GM23338 (cell line): ENCODE measurements at places on chromosomes 7 and 10. TPM values are rescaled to one million over a fixed set of nuclear protein-coding genes. Genes with fewer than 3 reads are reported as not detected.

DNA sequence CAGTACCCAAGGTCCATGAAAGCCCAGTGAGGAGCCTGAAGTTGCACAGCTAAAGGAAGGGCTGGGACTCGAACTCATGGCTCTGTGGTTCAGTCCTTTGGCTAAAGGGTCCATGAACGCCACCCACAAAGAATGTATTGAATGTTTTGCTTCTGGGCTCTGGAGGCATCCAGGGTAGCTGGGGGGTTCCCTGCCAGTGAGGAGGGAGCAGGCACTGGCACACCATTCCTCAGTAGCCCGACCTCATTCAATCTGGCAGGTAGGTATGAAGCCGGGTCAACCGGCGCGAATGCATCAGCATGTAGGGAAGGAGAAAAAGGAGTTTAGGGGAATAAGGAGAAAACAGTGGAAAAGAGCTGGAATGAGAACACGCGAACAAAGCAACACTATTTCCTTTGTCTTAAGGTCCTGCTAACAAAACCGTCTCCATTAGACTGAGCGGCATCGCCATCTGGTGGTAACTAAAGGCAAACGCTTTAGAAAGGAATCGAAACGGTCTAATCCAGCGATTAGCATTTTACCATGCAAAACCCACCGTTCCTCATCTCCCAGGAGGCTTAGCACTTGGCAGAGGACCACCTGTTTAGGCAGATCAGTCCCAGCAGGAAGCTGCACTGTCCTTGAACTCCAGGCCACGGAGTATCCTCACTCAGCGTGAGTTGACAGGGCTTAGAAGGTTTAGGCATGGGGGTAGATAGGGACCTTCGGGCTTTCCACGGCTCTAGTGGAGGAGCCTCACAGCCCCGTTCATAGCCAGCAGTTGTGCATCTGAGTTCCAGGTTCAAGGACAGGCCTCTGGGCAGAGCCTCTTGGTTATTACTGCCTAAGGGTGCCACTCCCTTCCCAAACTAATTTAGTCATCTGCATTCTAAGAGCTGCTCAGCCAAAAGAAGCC, 122.8 kb downstream of the UBE2H start:
- H3K36me3 ChIP-seq = no peaks in the 10 kb centered on the region
- peak; percentile 97 for DNase-seq
- peaks cover 43% of the 10 kb centered on the region for H3K4me1 ChIP-seq
- no peak overlapping the region for H3K4me3 ChIP-seq
- H3K27ac ChIP-seq = no peak overlapping the region; the same call in 1 of the 2 replicates

- H3K27ac ChIP-seq = no peak overlapping the region
- H3K4me3 ChIP-seq = no peak overlapping the region
Observed at GRCh38 chr7:48337012-48337621, 165.9 kb downstream of the ABCA13 start.

- no peak overlapping the region for H3K4me3 ChIP-seq
- H3K27ac ChIP-seq = no peak overlapping the region
- no peaks in the 10 kb centered on the region for H3K4me1 ChIP-seq
Observed at GRCh38 chr10:48885376-48885775, 54.3 kb downstream of the LRRC18 start.

DNA sequence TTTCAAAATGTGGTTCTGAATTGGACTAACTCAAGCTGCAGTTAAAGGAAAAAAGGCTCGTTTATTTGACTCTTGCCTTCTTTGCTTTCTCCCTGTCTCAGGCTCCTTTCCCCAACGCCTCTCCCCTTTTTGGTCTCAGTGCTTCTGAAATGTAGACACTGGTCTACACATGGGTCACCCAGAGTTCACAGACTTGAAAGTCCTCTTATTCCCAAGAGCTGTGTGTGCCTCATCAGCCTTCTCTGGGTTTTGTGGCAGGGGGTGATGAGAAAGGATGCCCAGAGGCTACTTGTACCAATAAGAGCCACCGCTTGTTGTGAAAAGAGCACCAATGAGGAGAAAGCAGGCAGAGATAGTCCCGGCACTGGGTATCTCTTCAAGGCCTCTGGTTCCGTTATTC, 125.7 kb downstream of the BICC1 start:
- no peak overlapping the region for H3K27ac ChIP-seq
- no peak overlapping the region for H3K4me3 ChIP-seq
- DNase-seq = no peak

DNA sequence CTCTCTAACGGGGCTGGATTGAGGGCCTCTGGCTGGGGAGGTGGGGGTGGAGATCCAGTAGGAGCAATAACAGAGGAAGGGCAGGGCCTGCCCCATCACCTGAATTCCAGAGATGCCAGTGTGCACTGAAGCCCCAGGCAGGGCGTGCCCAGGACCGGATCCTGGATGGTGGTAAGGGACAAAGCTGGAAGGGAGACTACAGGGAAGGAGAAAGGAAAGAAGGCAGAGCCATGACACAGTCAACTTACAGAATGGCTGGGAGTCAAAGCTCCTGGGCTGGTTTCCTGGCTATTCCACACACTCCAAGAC, 666 bp downstream of the TMEM139 start:
- H3K36me3 ChIP-seq = no peaks in the 10 kb centered on the region
- H3K27me3 ChIP-seq = peaks cover 24% of the 10 kb centered on the region
- H3K4me3 ChIP-seq = peak overlapping the region; percentile 52
- H3K27ac ChIP-seq = no peak overlapping the region
- peaks cover 42% of the 10 kb centered on the region for H3K4me1 ChIP-seq

DNA sequence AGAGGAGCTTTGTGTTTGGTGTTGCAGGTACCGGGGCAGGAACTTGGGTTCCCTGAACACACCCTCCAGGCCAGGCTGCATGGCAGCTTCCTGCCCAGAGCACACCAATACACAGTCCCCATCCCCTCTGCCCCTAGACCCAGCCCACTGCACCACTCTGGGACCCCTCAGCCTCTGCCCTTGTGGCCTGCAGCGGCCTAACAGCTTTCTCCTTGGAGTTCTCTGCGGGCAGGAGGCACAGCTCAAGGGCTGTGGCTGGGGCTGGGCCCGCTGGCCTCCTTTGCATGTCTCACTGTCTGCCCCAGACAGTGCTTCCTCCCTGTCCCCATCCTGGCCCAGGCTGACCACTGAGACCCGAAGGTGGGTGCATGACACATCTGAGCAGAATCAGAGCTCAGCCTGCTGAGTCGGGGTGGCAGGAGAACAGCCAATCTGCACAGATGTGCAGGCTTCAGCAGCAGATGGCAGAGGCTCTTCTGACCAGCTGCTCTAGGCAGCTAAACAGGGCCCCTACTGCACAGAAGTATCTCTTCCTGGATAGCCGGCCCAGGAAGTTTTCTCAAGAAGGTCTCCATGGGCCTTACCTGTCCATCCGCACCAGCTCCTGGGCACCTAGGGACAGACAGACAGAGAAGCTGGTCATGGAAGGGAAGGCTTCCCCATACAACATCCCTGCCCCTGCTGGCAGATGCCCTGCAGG, 20.8 kb downstream of the VSIR start:
- H3K4me3 ChIP-seq = no peak overlapping the region
- H3K27ac ChIP-seq = no peak overlapping the region
- peaks cover 10% of the 10 kb centered on the region; the same call in 1 of the 2 replicates for H3K4me1 ChIP-seq
- H3K27me3 ChIP-seq = no peaks in the 10 kb centered on the region
- no peak for DNase-seq

GRCh38 chr7:137919987-137920386, 73.2 kb upstream of the DGKI start:
- DNase-seq = peak; percentile 64
- peaks cover 33% of the 10 kb centered on the region for H3K4me1 ChIP-seq
- no peak overlapping the region for H3K4me3 ChIP-seq
- H3K36me3 ChIP-seq = peaks cover under 1% of the 10 kb centered on the region
- peak overlapping the region; percentile 61 for H3K27ac ChIP-seq

GRCh38 chr10:59582058-59582457, 127.6 kb downstream of the SLC16A9 start:
- no peak overlapping the region for H3K4me3 ChIP-seq
- H3K27me3 ChIP-seq = no peaks in the 10 kb centered on the region
- H3K27ac ChIP-seq = no peak overlapping the region
- no peak for DNase-seq

- no peaks in the 10 kb centered on the region for H3K36me3 ChIP-seq
- peaks cover 67% of the 10 kb centered on the region for H3K4me1 ChIP-seq
- no peaks in the 10 kb centered on the region for H3K27me3 ChIP-seq
- no peak overlapping the region for H3K4me3 ChIP-seq
Observed at GRCh38 chr10:104325436-104326435, 12.5 kb downstream of the ITPRIP start.

DNA sequence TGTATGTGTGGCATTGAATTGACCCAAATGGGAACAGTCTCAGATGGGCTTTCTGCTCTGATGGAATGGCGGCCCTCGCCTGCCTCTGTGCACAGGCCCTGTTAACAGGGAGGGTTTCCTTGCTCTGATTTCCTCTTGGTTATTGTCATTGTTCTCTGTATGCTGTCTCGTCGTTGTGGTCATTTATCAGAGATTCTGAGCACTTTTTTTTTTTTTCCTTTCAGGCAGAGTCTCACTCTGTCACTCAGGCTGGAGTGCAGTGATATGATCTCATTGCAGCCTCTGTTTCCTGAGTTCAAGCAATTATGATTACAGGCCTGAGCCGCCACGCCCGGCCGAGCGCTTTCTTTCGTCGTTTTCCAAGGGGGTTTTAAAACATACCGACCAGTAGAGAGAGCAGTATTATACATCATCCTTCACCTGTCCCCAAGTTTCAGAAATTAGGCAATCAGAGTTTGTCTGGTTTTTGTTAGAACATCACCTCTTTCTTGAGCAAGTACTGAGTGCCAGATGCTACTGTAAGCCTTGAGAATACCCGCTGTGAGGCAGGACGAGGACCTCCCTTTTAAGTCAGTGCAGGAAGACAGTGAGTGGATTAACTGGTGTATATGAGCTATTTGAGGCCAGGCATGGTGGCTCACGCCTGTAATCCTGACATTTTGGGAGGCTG, 6.5 kb downstream of the CHST12 start:
- H3K27ac ChIP-seq = no peak overlapping the region
- no peak for DNase-seq
- H3K4me1 ChIP-seq = peaks cover 9% of the 10 kb centered on the region
- H3K4me3 ChIP-seq = no peak overlapping the region

- DNase-seq = no peak
- H3K27ac ChIP-seq = no peak overlapping the region
- H3K4me1 ChIP-seq = peaks cover 13% of the 10 kb centered on the region; the same call in 1 of the 2 replicates
- H3K4me3 ChIP-seq = no peak overlapping the region
- H3K36me3 ChIP-seq = peaks cover 15% of the 10 kb centered on the region; the same call in 1 of the 2 replicates
Observed at GRCh38 chr7:44764665-44765578, 16.3 kb downstream of the ZMIZ2 start.

DNA sequence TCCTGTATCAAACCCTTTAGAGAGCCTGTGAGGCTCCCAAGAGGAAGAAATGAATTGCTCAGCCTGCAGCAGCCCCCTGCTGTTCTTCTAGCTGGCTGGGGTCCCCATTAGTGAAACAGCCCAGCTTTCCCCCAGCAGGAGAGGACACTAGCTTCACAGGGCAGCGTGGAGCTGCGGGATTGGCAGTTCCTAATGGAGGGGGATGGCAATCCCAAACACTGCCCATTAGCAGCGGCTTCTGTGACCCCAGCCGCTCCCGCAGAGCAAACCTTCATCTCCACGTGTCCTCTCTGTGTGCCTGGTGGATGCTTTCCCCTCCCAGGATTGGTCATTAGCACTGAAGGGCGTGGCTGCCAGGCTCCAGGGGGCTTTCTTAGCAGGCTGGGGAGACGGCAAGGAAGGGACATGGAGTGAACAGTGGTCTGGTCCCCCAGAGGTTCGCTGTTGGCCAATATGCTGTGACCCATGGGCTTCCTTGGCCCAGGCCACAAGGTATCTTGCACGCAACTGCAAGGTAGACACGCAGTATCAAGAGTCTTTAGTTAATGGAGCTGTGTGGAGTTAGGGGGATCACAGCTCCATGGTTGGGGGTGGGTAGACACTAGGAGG, 322.5 kb upstream of the ZMIZ1 start:
- no peak overlapping the region for H3K4me3 ChIP-seq
- no peak overlapping the region for H3K27ac ChIP-seq

GRCh38 chr7:111833466-111833865, 271.2 kb upstream of the IMMP2L start:
- no peak overlapping the region for H3K4me3 ChIP-seq
- H3K27me3 ChIP-seq = no peaks in the 10 kb centered on the region
- H3K36me3 ChIP-seq = no peaks in the 10 kb centered on the region
- DNase-seq = no peak

DNA sequence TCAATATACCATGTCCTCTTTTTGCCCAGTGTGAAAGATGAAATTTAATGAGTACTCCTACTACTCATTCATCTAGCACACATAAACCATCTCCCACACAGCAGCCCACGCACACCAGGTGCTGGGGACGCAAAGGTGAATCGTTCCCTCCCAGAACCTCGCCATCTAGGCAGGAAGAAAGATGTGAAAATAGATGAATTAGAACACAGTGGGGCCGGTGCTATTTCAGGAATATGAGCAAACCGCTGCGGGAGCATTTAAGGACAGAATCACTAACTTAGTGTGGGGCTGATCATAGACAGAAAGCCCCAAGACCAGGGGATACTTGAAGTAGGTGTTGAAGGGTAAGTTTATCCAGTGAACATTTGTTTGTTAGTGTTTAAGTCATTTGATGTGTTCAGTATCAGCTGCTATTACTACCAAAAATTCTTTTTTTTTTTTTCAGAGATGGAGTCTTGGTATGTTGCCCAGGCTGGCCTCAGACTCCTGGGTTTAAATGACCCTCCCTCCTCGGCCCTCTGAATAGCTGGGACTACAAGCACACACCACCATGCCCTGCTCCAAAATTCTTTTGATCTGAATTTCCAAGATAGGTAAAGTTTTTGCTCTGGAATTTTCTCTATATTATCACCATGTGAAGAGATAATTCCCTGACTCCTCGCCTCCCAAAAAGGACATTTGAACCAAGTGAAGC, 48.8 kb downstream of the CPXM2 start:
- peaks cover 20% of the 10 kb centered on the region for H3K4me1 ChIP-seq
- no peak overlapping the region for H3K4me3 ChIP-seq
- no peaks in the 10 kb centered on the region for H3K36me3 ChIP-seq
- H3K27ac ChIP-seq = no peak overlapping the region

DNA sequence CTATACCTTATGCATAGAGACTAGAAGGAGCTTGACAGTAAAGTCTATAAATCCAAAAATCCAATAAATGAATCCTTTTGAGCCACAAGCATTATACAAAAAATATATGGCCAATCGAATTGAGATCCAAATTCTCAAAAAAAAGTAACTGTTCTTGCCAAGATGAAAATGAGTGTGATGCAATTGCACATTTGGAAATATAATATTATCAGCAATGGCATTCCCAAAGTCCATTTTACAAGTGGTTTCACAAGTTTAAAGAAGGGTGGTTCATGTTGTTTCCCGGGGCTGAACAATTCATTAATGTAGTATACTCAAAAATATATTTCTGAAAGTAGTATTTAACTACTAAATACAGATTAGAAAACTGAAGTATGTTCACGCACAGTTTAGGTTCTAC, 7.3 kb downstream of the RP9 start:
- no peak for DNase-seq
- no peaks in the 10 kb centered on the region for H3K4me1 ChIP-seq
- no peak overlapping the region for H3K4me3 ChIP-seq
- no peaks in the 10 kb centered on the region for H3K27me3 ChIP-seq
- no peak overlapping the region for H3K27ac ChIP-seq

- no peak for DNase-seq
- no peak overlapping the region for H3K4me3 ChIP-seq
- no peaks in the 10 kb centered on the region for H3K36me3 ChIP-seq
- H3K27ac ChIP-seq = no peak overlapping the region
- H3K27me3 ChIP-seq = no peaks in the 10 kb centered on the region
- H3K4me1 ChIP-seq = no peaks in the 10 kb centered on the region
Observed at GRCh38 chr10:81386817-81387216, 488.2 kb upstream of the NRG3 start.

GRCh38 chr7:114645451-114645850, 230.8 kb downstream of the FOXP2 start:
- no peaks in the 10 kb centered on the region for H3K27me3 ChIP-seq
- H3K27ac ChIP-seq = no peak overlapping the region
- H3K4me1 ChIP-seq = peaks cover 25% of the 10 kb centered on the region
- DNase-seq = no peak
- H3K36me3 ChIP-seq = no peaks in the 10 kb centered on the region

Gene CRHR2
- total RNA-seq = 0.14 and 0.23 TPM in 2 replicates

Gene ABCB4
- total RNA-seq = 1.2 and 3.0 TPM in 2 replicates

Gene C1QL3
- 0.85 and 2.3 TPM in 2 replicates for total RNA-seq

Gene BMPER
- 0.43 and 1.4 TPM in 2 replicates for total RNA-seq

Gene SGCE
- total RNA-seq = 46.1 and 52.1 TPM in 2 replicates

Gene ORC5
- total RNA-seq = 22.1 and 89.0 TPM in 2 replicates
